ENCODE measurements at places on chromosomes 2 and 18.

DNA sequence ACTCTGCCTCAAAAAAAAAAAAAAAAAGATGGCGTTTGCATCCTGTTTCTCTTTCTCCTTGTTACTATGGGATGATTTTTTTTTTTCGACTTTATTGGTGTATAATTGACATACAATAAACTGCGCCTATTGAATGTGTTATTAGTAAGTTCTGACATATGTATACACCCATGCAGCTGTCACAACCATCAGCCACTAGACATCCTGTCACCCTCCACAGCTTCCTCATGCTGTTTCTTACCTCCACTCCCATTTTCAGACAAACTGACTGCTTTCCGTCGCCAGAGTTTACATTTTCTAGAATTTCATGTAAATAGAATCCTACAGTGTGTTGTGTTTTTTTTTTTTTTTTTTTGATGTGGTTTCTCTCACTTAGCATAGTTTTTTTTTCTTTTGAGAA is 27.9 kb downstream of the RRM2 start:
- no peak for DNase-seq

DNA sequence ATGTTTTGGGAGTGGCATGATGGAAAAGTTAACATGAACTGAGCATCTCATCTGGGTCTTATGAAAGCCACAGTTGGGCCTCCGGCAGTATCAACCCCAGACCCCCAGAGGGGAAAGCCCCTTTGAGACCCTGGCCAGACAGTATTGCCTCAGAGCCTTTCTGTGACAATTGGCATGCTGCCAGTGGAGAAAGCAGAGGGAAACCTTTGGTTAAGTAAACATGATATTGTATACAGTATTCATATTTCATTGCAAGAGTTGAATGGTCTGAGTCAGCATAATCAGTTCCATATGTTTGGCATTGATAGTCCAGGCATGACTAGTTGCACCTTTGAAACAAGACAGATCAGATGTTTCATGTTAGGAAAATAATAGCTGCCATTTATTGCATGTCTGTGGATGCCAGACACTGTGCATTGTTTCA is 20.0 kb downstream of the MERTK start:
- peak; percentile 70 for DNase-seq

- DNase-seq: no peak
Observed at GRCh38 chr2:100756704-100757103, 63.2 kb upstream of the NPAS2 start.

DNA sequence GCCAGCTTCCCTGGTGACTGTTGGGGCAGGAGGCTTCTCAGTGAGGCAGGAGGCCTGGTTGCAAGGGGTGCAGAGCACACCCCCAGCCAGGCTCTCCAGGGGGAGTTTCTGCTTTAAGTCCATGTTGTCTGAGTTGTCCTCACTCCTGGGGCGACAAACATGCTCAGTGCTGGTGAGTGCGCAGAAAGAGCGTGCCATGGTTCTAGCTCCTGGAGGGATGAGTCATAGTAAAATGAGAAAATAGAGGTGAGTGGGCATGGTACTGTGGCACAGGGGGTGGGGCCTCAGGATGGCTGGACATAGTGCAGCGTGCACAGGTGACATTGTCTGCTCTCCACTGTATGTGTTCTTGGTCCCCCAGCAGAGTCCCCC is 457.2 kb upstream of the HS6ST1 start:
- DNase-seq: no peak

- DNase-seq: no peak
Observed at GRCh38 chr2:217933617-217933993, 69.2 kb downstream of the TNS1 start.

DNA sequence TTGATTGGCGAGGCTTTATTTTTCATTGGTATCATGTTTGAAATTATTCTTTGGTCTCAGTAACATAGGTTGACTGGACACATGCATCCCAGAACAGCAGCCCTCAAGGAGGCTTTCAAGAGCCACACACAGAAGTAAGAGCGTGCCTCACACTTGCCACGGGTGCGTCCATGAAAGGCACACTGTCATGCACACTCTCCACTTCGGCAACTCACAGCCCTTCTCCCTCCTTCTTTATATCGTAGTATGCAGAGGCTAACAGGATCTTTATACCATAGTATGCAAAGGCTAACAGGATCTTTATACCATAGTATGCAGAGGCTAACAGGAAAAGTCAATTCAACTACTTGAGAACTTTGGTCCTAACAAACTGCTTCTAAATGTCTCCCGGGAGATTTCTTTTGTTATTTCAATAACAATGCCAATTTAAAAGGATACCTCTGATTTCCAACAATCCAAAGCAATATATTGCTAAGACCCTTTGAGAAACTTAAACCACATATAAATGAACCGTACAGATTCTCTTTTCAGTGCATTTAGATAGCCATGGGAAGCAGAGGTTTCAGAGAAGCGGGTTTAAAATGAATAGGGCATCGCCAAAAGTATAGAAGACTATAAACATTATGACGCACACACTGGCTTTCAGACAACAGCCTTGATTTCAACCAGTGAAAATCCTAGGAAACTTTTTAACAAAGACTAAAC is 26.5 kb upstream of the ZNF516 start:
- no peak for DNase-seq
